Stimulated activated CD8-positive, alpha-beta memory T cell treated with anti-CD3 and anti-CD28 coated beads, Interleukin-15, amount 100 ng/mL, for 1 hour (primary cell): ENCODE measurements at places on chromosomes 4 and X.

DNA sequence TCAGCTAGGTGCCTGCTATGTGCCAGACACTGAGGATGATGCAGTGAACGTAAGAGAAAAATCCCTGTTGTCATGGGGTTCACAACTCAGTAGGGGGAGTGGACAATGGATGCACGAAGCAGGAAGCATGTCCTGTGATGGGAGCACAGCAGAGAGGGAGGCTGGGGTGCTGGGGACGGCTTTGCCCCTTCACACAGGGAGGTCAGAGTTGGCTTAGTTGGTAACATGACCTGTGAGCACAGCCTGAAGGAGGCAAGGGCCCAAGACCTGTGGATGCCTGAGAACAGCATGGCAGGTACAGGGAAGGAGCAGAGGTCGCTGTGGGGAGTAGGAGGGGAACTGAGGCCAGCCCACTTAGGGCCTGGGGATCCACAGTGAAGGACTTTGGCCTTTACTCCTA lies 109.4 kb downstream of the STK32B start:
- no peak for DNase-seq

- no peak for DNase-seq
Measured at GRCh38 chr4:172009446-172010230, 196.4 kb downstream of the GALNTL6 start.

- DNase-seq, result no peak
Measured at GRCh38 chrX:138018145-138018799, 452.3 kb downstream of the ZIC3 start.

DNA sequence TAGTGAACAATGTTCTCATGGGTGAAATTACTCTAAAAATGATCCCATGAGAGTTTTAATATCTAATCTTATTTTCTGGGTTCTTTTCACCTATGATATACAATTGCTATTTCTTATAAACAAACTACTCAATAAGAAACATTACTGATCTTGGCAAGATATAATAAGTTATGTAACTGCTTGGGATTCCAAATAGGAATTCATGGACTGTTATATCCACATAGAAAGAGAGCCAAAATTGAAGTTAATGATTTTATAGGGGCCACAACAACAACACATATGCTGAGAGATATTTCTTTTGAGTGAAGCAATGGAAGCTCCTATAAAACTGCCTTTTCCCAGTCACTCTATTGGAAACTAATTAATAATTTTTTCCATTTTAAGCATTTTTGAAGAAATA lies 90.4 kb upstream of the TLL1 start:
- DNase-seq, result no peak

- no peak for DNase-seq
Measured at GRCh38 chr4:56941403-56941802, 33.7 kb downstream of the REST start.

DNA sequence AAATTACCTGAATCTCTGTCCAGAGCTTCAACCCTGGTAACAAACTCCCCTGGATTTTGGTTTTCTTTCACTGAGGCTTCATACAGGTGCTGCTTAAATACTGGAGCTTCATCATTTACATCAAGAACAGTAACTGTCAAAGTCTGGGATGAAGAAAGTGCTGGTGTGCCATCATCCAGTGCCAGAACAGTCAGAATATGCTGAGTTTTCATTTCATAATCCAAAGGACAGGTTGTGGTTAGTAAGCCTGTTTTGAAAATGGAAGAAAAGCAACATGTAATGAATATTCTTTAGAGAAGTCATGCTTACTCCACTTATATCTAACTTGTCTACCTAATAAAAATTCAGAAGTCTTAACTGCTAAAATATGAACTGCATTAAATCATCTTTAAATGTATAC lies 175.9 kb downstream of the DCHS2 start:
- DNase-seq, result no peak

- no peak for DNase-seq
Measured at GRCh38 chrX:154873329-154873728, 12.8 kb upstream of the F8A1 start.

- DNase-seq, result no peak
Measured at GRCh38 chr4:116638592-116638991, 446.8 kb downstream of the TRAM1L1 start.

DNA sequence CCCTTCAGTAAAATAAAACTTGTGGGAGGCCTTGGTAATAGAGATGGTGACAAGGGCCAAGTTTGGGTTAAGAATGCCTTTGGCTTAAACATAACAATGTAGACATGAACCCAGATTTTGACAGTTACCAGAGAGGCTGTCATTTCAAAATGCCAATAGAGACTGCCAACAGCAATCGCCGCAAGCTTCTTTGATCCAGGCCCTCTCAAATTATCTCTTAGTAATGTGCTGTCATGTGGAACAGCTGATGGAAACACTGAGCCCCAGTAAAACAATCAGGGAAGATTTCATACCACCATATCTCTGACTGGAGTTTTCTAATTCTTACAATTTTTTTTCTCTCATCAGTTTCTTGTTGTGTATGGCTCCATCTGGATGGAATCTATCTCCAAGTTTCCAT lies 80.5 kb downstream of the ZNF330 start:
- DNase-seq, result no peak

GRCh38 chr4:120977435-120977997 lies 55.0 kb upstream of the PRDM5 start:
- no peak for DNase-seq

- DNase-seq, result no peak
Measured at GRCh38 chr4:159562366-159562765, 459.5 kb downstream of the RAPGEF2 start.
